Stimulated activated CD4-positive, alpha-beta T cell treated with anti-CD3 and anti-CD28 coated beads, TNF-alpha, amount 100 ng/mL, for 1 hour (primary cell): ENCODE measurements at places on chromosomes 1 and 21.

DNA sequence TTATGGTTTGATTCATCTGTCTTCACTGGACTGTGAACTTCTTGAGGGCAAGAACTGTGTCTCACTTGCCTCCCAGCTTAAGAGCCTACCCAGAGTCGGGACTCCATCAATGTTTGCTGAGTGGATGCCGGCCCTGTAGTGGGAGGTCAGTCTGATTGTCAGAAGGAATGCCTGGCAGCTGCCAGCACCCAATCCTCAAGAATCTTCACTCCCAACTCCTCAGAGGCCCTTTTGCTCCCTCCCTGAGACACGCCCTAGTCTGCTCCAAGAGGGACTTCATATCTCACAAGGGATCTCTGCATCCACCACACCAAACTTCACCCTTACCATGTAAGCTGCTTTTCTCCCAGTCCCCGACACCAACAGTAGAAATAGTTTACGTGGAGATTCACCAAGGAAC is 15.2 kb upstream of the KDM4A start:
- DNase-seq, result no peak

GRCh38 chr1:182259968-182260367 is 131.6 kb downstream of the GLUL start:
- DNase-seq, result no peak

DNA sequence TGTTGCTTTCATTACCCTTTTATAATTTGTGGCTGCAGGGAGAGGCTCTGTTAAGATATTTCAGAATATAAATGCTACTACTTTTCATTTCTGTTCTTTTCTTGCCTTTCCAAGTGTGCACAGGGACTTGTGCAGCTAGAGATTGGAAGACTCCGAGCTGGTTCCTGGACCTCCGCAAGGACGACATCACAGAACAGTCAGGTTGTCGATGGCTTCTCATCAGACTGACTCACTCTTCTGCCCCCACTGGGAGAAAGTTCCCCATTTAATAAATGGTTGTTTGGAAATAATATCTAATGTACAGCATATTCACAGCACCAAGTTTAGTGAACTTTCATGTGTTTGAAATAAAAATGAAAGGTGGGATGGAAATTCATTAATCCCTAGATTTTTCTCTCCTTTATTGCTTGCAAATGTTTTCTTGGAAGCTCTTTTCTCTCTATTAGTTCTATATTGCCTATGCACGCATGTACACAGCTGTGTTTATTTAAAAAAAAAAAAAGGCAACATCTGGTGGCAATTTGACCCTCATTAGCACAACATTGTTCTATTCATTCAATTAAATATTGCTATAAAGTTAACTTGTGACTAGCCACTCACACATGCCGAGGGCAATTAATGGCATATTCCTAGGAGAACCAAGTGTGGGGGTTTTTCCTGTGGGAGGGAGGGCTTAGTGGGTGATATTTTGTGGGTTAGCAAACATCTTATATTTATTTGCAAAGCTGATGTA is 77.5 kb upstream of the L1TD1 start:
- DNase-seq, result no peak

GRCh38 chr1:174433451-174433850 is 14.3 kb upstream of the GPR52 start:
- DNase-seq, result no peak

DNA sequence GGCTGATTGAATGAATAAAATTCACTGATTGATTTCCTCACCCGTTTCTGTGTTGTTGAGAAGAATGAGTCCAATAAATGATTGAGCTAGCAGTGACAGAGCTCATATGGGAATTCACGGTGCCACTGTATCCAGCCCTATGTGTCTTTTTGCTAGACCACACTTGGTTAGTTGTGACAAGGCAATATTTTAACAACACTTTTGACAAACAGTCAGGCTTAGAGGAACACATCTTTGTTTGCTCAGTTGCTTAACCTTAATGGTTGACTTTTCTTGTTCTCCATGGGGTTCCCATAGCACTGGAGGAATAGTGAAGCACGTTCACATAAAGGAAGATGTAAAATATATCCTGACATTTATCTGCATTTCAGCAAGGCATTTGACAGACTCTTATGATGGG is 273.9 kb upstream of the DEPDC1 start:
- DNase-seq, result no peak

DNA sequence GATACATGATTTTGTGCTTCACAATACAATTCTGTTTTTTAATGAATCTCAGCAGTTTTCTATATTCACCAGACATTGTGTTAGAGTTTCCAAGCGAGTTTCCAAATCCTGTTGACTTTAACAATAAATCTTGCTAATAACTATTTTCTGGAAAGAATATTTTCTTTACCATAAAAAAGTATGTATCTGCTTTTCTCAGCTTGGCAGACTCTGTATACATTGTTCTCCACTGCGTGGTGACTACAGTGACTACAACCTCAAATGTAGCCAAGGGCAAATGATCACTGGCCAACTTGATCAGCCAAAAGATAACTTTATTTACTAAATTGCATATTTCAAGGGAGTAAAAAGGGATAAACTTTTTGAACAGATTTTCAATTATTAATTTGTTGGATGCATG is 325.9 kb upstream of the ADAMTS5 start:
- no peak for DNase-seq

GRCh38 chr1:41122851-41123518 is 101.5 kb upstream of the SLFNL1 start:
- DNase-seq, result no peak

GRCh38 chr1:10860682-10861081 is 64.2 kb upstream of the CASZ1 start:
- no peak for DNase-seq

- no peak for DNase-seq
These were observed 6.7 kb upstream of the PTGER3 start for GRCh38 chr1:71054281-71054731.

DNA sequence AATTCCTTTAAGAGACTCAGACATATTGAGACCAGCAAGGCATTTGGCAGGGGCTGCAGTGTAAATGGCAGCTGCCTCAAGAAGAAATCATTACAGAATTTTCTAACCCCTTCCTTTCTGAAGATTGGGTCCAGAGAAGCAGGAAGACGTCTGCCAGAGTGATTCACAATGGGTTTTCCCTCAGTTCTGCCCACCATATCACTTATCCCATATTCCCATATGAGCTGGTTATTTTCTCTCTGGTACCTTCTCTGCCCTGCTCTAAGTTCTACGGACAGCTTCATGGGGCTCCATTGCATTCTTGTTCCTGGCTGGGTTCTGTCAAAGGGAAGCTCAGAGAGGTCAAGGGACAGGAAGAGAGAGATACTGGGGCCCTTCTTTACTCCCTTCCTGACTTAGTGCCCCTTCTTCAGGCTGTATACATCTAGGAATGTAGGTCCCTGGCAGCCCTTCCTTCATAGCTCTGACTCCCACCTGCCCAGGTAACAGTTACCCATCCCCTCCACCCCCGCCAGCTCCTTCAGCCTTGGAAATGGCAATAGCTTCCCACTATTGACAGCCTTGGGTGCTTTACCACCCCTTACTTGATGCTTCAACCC is 420.6 kb upstream of the DAB1 start:
- no peak for DNase-seq

GRCh38 chr1:54604572-54605370 is 18.6 kb downstream of the FAM151A start:
- peak; percentile 1 for DNase-seq

- no peak for DNase-seq
These were observed 86.8 kb downstream of the ZC3H11B start for GRCh38 chr1:219526074-219526473.

GRCh38 chr1:162192306-162192678 is 122.8 kb downstream of the NOS1AP start:
- no peak for DNase-seq

- DNase-seq, result no peak
These were observed 118.5 kb downstream of the DMRTB1 start for GRCh38 chr1:53577761-53578100.

- no peak for DNase-seq
These were observed 11.7 kb upstream of the TDRD10 start for GRCh38 chr1:154490317-154490716.

DNA sequence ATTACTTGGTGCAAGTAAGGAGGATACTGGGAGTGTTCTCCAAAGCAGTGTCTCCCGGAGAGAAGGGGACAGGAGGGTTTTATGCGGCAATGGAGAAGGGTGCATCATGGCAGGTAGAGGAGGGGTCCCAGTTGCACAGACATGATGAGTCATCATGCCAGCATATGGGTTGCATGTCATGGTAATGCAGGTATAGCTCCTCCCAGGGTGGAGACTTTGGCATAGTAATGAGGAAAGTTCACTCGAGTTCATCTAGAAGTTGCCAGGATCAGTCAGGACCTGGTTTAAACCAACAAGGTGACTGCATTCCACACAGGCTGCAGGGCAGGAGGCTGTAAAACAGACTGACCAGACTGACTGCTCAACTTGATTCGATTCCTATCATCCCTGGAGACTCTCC is 355.7 kb upstream of the DUSP10 start:
- DNase-seq, result no peak

DNA sequence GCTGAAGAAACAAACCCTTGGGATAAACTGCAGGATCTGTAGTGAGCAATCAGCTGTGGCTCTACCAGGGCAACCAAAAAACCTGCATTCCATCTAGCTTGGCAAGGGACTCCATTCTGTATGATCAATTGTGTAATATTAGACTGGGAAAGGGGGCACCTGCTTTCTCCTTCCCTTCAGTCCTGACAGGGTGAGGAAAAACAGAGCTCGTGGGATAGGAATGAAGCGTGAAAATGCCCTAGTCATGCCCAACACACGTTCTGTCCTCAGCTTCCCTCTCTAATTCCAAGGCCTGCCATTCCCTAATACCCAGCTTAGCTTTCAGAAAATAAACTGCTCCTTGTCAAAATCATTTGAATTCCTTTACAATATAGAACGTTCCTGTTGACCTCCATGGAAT is 442.3 kb downstream of the PLPP3 start:
- no peak for DNase-seq

- no peak for DNase-seq
These were observed 115.0 kb upstream of the COL6A1 start for GRCh38 chr21:45866551-45866950.

- no peak for DNase-seq
These were observed 45.6 kb downstream of the SRRM1 start for GRCh38 chr1:24688621-24689195.

DNA sequence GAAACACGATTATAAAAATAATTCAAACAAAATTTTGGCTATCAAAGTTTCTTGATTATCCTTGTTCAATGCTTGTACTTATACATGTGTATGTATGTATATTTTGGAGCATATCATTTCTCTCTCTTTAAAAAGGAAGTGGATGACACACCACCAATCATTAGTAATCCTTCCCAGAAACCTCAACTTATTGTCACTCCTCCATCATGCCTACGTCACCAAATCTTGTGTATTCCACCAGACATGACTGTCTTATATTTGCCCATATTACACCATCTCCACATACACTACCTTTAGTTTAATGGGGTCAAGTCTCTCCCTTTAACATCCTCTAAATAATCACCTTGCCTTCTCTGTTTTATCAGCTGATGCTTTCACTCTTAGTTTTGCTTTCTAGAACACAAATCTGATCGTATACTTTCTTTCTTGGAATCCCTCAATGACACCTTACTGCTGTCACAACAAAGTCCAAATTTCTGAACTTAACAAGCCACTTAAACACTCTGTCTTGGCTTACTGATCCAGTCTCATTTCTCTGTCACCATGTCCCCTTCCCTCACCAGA is 124.0 kb downstream of the BRINP3 start:
- DNase-seq, result no peak

DNA sequence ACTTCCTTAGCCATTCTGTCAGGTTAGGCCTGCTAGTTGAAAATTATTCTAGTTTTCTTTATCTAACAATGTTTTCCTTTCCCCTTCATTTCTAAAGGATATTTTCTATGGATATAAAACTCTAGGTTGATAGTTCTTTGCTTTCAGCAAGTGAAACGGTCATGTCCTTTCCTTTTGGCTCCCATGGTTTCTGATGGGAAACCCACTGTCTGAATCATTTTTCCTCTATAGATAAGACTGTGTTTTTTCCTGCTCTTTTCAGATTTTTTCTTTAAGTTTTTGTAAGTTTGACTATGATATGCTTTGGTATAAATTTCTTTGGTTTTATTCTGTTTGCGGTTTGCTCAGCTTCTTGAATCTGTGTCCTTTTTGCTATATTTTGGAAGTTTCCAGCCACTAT is 800.9 kb downstream of the USP25 start:
- no peak for DNase-seq

- DNase-seq, result no peak
These were observed 52.8 kb upstream of the TMPRSS2 start for GRCh38 chr21:41560661-41561158.

DNA sequence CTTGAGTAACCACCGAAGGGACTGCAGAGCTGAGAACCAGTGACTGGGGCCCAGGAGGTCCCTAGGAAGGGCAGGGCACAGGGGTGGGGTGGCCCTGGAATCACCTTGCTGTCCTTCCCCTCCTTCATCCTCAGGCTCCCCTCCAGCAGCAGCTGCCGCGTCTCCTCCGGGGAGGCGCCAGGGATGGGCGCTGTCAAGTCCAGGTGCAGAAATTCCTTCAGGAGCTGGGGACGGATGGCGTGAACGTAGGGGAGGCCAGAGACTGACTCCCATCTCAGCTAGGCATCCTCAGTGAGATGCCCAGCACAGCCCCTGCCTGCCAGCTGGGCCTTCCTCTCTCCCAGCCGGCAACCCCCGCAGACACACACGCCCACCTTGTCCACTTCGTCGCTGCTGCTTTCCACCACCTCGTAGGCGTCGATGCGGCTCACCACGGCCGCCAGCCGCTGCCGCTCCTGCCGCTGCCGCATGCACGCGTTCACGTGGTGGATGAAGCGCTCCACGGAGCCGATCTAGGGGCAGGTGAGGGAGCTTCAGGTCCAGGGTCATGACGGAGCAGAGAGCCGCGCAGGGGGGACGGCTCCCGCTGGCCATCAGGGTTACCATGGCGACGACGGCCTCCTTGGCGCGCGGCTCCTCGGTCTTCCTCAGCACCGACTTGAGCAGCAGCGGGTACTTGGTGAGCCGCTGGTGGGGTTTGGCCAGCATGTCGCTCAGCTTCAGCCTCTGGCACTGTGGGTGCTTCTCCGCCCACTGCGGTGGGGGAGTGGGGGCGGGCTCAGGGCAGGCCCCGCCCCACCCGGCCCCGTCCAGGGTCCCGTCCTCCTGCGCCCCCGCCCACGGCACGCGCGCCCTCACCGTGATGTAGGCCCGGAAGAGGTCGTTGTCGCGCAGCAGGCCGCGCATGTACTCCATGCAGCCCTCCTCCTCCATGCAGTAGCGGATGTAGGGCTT is 4.4 kb upstream of the TNFRSF25 start:
- DNase-seq, result no peak

GRCh38 chr1:174954073-174954460 is 45.7 kb upstream of the CACYBP start:
- no peak for DNase-seq

DNA sequence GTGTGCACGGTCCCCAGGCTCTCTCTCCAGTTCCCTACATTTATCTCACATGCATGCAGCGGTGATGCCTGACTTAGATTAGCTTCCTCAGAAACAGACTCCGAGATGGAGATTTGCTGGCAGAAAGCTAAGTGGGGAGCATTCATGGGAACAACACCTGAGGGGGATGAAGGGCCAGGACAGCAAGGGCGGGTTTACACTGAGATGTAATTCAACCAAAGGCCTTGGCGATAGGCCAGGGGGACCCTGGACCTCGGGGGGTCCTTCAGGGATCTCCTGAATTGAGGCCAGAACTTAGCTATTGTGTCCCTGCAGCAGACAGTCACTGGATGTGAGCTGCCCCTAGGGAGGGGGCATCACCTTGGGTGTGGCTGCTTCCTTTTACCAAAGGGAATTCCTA is 246.1 kb upstream of the CSF3R start:
- DNase-seq, result no peak
